ENCODE measurements at places on chromosomes 5 and 9.
A peak's percentile ranks its signal among the peaks of the same experiment; 100 is the strongest.

GRCh38 chr5:107980923-107981692 lies 310.4 kb upstream of the EFNA5 start:
- H3K4me1 ChIP-seq = no peaks in the 10 kb centered on the region
- no peak overlapping the region for H3K4me3 ChIP-seq
- no peak overlapping the region for H3K27ac ChIP-seq
- H3K36me3 ChIP-seq = no peaks in the 10 kb centered on the region
- no peak for DNase-seq

GRCh38 chr9:32716955-32717543 lies 66.3 kb upstream of the TMEM215 start:
- H3K4me1 ChIP-seq = no peaks in the 10 kb centered on the region
- no peak overlapping the region for H3K4me3 ChIP-seq
- H3K27ac ChIP-seq = no peak overlapping the region
- H3K27me3 ChIP-seq = no peaks in the 10 kb centered on the region
- H3K36me3 ChIP-seq = no peaks in the 10 kb centered on the region

DNA sequence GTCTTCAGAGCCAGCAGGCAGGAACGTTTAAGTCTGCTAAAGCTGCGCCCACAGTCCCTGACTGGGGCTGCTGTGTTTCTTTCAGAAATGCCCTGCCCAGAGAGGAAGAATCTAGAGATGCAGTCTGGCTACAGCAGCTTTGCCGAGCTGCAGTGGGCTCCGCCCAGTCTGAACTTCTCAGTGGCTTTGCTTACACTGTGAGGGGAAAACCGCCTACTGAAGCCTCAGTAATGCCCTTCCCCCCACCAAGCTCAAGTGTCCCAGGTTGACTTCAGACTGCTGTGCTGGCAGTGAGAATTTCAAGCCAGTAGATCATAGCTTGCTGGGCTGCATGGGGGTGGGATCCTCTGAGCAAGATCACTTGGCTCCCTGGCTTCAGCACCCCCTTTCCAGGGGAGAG lies 78.4 kb downstream of the SREK1 start:
- no peak overlapping the region for H3K4me3 ChIP-seq
- H3K27me3 ChIP-seq = no peaks in the 10 kb centered on the region
- H3K36me3 ChIP-seq = no peaks in the 10 kb centered on the region
- no peak for DNase-seq
- H3K27ac ChIP-seq = no peak overlapping the region
- H3K4me1 ChIP-seq = no peaks in the 10 kb centered on the region

DNA sequence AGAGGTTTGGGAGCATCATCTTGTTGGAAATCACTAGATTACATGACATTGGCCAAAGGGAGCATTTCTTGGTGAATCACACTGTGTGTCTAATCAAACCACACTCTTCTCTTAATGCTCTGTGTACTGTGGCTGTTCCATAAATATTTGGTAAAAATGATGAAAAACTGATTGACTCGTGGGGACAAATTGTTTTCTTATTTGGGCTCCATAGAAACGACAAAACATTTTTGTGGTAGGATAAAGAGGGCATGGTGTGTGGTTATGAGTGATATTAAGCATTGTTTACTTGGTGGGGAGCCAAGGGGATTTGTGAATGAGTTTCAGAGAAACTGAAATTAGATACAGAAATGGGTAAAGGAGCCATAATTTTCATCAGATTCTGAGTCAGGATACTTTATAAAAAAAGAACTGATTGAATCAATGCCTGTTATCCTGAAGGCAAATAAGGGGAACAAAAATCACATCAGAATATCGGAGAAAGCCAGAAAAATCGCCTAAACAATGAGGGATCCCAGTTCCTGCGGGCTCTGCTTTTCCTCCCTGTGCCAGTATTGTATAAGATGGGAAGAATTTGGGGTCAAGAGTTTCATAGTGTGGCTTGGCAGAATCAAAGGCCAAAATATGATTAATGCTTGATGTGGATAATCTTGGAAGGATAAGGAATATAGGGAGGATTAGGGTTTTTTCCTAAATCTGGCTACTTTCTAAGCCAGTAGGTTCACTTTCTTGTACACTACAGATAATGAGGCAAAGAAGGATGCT lies 33.3 kb downstream of the FBXL7 start:
- no peaks in the 10 kb centered on the region for H3K36me3 ChIP-seq
- H3K4me3 ChIP-seq = no peak overlapping the region
- no peak for DNase-seq
- no peaks in the 10 kb centered on the region for H3K4me1 ChIP-seq

DNA sequence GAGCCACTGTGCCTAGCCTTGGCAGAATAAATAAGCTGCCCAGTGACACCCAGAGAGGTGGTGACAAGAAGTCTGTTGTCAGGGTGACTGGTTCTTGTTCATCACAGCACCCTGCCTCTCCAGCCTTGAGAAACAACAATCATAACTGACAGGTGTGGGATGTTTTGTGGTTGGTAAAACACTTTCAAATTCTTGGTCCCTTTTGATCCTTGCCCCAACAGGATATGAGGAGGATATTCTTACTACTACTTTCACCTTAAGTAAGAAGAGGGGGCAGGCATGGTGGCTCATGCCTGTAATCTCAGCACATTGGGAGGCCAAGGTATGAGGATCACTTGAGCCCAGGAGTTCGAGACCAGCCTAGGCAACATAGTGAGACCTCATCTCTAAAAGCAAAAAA lies 14.2 kb upstream of the FRRS1L start:
- H3K4me3 ChIP-seq = no peak overlapping the region
- no peak for DNase-seq
- H3K36me3 ChIP-seq = no peaks in the 10 kb centered on the region
- no peak overlapping the region for H3K27ac ChIP-seq
- no peaks in the 10 kb centered on the region for H3K4me1 ChIP-seq

- peaks cover 3% of the 10 kb centered on the region for H3K4me1 ChIP-seq
- no peaks in the 10 kb centered on the region for H3K27me3 ChIP-seq
- peak; percentile 77 for DNase-seq
- H3K27ac ChIP-seq = peak overlapping the region; percentile 13
Measured at GRCh38 chr5:177546258-177546741, 8.1 kb downstream of the FAM193B start.

- no peaks in the 10 kb centered on the region for H3K27me3 ChIP-seq
- H3K4me1 ChIP-seq = peaks cover 3% of the 10 kb centered on the region
- no peak overlapping the region for H3K27ac ChIP-seq
- no peaks in the 10 kb centered on the region for H3K36me3 ChIP-seq
Measured at GRCh38 chr5:39417979-39418378, 6.8 kb downstream of the DAB2 start.

GRCh38 chr5:40869384-40869783 lies 28.2 kb downstream of the CARD6 start:
- DNase-seq = no peak
- no peaks in the 10 kb centered on the region for H3K4me1 ChIP-seq
- peaks cover 1% of the 10 kb centered on the region for H3K27me3 ChIP-seq
- H3K36me3 ChIP-seq = no peaks in the 10 kb centered on the region

GRCh38 chr9:70438341-70438928 lies 24.0 kb upstream of the KLF9 start:
- no peaks in the 10 kb centered on the region for H3K27me3 ChIP-seq
- peak; percentile 36 for DNase-seq
- H3K27ac ChIP-seq = no peak overlapping the region

GRCh38 chr5:134554319-134555222 lies 29.1 kb downstream of the JADE2 start:
- no peaks in the 10 kb centered on the region for H3K27me3 ChIP-seq
- H3K36me3 ChIP-seq = peaks cover 7% of the 10 kb centered on the region
- H3K27ac ChIP-seq = no peak overlapping the region
- H3K4me3 ChIP-seq = no peak overlapping the region
- peaks cover 5% of the 10 kb centered on the region for H3K4me1 ChIP-seq

- no peaks in the 10 kb centered on the region for H3K27me3 ChIP-seq
- no peaks in the 10 kb centered on the region for H3K36me3 ChIP-seq
- H3K4me3 ChIP-seq = no peak overlapping the region
- no peak overlapping the region for H3K27ac ChIP-seq
- H3K4me1 ChIP-seq = no peaks in the 10 kb centered on the region
- peak; percentile 34 for DNase-seq
Measured at GRCh38 chr5:134436523-134437339, 25.1 kb upstream of the CDKN2AIPNL start.

DNA sequence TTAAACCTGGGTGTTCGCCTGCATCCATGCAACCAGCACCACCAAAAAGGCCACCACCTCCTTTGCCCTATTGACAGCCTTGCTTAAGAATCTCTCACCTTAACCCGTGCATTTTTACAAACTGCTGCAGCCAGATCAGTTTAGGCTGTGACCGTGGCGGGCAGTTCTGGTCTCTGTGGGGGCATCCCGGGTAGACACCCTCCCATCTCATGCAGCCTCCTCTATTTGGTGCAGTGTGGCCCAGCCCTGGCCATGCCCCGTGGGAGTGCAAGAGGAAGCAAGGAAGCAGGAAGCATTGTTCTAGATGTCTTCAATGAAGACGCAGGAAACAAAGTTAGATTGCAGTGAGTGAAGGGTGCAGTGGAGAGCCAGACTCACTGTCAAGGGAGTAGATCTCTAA lies 108.8 kb upstream of the MVB12B start:
- no peaks in the 10 kb centered on the region for H3K27me3 ChIP-seq
- no peak overlapping the region for H3K27ac ChIP-seq
- H3K4me3 ChIP-seq = no peak overlapping the region
- no peaks in the 10 kb centered on the region for H3K4me1 ChIP-seq
- DNase-seq = no peak

GRCh38 chr5:52560366-52560765 lies 227.3 kb upstream of the ITGA1 start:
- H3K4me3 ChIP-seq = no peak overlapping the region
- no peaks in the 10 kb centered on the region for H3K27me3 ChIP-seq

DNA sequence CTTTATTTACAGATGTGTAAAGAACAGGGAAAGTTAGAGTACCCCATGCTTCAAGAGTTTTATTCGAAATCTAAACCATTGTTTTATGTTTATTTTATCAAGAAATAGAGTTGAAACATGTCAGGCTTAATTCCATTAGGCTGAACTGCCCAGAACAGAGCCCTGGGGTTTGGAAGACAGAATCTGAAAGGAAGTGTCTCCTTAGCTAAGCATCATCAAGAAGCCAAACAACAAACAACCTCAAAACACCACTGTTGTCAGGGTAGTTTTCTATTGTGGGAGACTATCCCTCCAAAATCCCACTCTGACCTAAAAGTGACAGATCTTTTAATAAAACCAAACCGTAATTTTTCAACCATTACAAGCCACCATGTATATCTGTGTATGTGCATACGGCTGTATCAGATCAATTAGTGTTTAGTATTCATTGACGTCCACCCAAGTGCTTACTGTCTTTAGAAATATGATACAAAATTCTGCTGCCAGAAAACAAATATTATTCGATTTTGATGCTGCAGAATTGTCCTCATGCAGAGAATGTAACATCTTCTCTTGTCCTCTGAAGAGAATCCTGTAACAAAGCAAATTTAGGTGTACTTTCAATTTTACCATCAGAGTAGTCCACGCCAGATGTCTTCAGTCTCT lies 271.9 kb upstream of the TMEM161B start:
- no peak for DNase-seq
- no peaks in the 10 kb centered on the region for H3K36me3 ChIP-seq
- no peaks in the 10 kb centered on the region for H3K4me1 ChIP-seq
- no peak overlapping the region for H3K4me3 ChIP-seq

GRCh38 chr9:14985419-14985818 lies 75.2 kb upstream of the FREM1 start:
- DNase-seq = no peak
- H3K27ac ChIP-seq = no peak overlapping the region
- H3K36me3 ChIP-seq = no peaks in the 10 kb centered on the region
- H3K4me1 ChIP-seq = no peaks in the 10 kb centered on the region
- no peak overlapping the region for H3K4me3 ChIP-seq

GRCh38 chr9:18666986-18667772 lies 193.2 kb downstream of the ADAMTSL1 start:
- H3K36me3 ChIP-seq = no peaks in the 10 kb centered on the region
- no peak overlapping the region for H3K4me3 ChIP-seq
- DNase-seq = no peak
- H3K4me1 ChIP-seq = no peaks in the 10 kb centered on the region

DNA sequence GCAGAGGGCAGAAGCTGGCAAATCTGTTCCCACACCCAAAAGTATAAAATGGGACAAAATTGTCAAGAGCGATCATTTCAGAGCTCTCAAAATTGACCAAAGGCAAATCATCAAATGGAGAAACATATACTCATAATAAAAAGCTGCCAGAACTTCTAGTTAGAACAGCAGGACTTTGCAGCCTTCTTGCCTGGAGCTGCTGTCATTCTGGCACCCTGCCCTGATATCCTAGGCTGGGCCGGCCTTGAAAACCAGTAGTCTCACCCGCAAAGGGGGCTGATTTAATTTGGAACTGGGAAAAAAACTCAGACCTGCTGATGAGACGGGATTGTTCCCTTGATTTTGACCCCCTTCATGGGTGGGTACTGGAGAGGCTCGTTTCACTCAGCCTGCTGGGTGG lies 18.5 kb downstream of the OR2V1 start:
- H3K4me1 ChIP-seq = no peaks in the 10 kb centered on the region
- no peak overlapping the region for H3K27ac ChIP-seq
- no peaks in the 10 kb centered on the region for H3K36me3 ChIP-seq
- no peak overlapping the region for H3K4me3 ChIP-seq
- DNase-seq = no peak
- H3K27me3 ChIP-seq = peaks cover 4% of the 10 kb centered on the region

DNA sequence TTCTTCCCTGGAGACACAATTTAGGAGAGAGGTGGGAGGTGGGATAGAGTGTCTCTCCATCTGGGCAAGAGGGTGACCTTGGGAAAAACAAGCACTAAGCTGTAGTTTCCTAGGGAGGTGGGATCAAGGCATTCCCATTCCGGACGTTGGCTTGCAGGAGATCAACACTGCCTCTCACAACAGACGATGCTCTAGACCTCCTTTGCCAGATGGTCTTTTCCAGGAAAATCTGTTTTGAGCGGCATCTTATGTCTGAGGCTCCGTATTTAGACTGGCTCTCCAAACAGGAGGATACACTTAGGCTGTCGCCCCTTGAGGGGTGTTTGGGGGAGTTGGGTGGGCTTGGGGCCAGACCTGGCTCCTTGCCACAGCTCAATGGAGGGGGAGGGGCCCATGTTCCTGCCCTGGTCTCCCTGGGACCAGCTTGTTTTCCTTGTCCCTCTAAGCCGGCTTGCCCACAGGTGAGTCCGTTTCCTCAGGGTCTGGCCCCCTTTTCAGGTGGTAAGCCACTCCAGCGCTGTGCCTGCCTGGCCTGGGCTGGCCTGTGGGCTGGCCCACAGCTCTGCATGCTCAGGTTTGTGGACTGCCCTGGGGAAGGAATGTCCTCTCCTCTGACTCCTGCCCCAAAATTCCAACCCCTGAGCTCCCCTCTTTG lies 2.4 kb downstream of the PSD2 start:
- no peak overlapping the region for H3K4me3 ChIP-seq
- H3K36me3 ChIP-seq = no peaks in the 10 kb centered on the region
- no peaks in the 10 kb centered on the region for H3K4me1 ChIP-seq

All from mesendoderm (in vitro differentiated cells).